ENCODE measurements at places on chromosomes 16 and 17.

- peak; percentile 40 for DNase-seq
Measured at GRCh38 chr16:25838724-25839186, 147.0 kb downstream of the HS3ST4 start.

GRCh38 chr17:46770818-46771560 lies 47.5 kb downstream of the WNT3 start:
- peak; percentile 84 for DNase-seq

GRCh38 chr16:83351846-83352245 lies 455.9 kb upstream of the HSBP1 start:
- no peak for DNase-seq

- no peak for DNase-seq
Measured at GRCh38 chr17:51612692-51613091, 352.3 kb downstream of the UTP18 start.

DNA sequence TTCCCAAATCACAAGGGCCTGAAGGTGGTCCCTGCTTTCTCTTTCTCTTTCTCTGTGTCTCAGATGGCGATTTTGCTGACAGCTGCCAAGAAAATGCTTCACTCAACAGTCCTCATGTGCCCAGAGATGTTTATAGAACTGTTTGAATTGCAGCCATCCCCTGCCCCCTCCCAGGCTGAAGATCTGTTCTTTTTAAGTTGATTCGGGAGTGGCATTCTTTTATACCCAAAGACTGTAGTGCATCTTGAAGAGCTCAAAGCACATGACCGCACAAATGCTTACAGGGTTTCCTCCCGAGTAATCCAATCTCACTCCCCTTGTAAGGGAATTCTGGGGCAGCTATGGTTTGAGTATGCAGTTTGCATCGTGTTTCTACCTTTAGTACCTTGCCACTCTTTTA lies 75.7 kb downstream of the SEC14L1 start:
- no peak for DNase-seq

DNA sequence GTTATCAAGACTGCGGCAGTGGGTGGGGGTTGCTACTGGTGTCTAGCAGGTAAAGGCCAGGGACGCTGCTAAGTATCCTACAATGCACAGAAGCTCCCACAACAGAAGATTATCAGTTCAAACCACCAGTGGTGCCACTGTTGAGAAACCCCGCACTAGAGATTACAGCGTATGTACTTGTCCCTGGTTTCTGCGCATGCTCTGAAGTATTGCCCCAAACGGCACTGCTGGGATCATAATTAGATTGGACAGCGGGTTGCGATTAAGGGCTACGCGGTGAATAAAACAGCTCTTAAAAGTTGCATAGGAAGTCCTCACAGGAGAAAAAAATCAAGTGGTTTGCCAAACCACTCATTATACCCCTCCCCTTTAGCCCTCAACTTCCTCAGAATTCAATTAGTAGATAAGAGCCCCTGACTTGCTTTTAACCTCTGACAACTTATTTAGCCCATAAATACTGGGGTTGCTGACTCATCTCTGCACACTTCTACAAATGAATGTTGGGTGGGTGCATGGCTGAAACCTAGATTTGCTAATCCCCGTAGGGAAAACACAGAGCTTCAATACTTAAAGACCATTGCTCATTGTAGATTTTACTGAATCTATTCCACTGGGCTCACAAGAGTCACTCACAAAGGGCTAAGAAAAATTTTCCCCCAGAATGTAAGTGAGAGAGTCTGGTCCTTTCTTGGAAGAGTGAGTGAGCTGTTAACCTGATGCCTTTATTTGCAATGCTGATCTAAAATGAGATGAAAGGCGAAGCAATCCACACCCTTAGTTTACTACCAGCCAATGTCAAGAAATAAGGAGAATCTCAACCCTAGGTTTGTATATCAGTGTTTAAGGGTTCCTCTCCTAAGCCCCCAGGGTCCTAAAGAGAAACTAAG lies 91.8 kb downstream of the RGS9 start:
- DNase-seq, result peak; percentile 37

DNA sequence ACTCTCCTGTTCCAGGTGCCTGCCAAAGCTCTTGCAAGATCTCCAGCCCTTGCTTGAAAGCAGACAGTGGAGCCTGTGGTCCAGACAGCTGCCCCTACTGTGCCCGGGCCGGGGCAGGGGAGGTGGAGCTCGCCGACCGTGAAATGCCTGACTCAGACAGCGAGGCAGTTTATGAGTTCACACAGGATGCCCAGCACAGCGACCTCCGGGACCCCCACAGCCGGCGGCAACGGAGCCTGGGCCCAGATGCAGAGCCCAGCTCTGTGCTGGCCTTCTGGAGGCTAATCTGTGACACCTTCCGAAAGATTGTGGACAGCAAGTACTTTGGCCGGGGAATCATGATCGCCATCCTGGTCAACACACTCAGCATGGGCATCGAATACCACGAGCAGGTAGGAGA lies 17.7 kb downstream of the CACNA1G start:
- DNase-seq, result no peak

DNA sequence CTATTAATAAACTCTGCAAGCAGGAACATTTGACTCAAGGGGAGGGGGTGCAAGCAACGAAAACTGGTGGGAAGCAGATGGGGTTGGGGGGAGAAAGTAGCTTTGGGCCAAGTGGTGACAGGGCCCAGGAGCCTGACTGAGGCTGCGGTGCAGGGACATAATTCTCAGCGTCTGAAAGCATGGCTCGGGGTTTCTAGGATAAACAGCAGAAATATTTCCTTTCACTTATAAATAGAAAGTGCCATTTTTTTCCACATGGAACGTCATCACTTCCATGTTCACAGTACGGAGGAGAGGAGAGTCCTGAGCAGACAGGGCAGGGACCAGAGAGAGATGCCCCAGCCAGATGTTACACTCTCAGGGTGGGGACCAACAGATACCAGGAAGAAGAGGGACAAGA lies 197.1 kb downstream of the ZFHX3 start:
- no peak for DNase-seq

DNA sequence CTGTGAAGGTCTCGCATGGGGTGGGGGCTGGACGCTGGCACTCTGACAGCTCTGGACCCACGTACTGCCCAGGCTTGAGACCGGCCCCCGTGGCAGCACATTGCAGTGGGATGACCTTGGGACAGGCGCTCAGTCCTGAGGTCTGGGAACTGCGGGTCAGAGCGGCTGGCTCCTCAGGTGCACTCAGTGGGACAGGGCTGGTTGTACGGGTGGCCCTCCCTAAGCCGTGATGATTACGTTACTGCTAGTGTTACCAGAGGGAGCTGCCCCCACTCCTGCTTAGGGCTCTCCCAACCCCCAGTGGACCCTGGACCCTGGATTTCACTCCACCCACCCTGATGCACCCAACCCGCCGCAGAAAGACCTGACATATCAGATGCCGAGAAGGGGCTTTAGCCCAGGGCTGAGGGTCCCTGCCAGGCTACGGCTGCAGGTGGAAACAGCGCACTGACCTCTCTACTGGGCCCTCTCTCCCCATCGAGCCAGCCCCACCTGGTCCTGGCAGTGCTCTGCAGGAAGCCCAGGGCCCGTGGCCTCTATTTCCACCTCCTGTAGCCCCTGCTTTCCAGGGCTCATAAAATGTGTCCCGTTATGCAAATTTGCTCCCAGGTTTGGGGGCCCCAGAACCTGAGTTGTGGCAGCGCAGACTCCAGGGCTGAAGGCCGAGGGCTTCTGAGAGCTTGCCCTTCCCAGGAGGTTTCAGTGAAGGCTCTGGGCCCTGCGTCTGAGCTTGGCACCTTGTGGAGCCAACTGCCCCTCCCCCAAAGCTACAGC lies 77.2 kb downstream of the RTN4RL1 start:
- no peak for DNase-seq

GRCh38 chr17:18159551-18160120 lies 24.0 kb upstream of the ALKBH5 start:
- no peak for DNase-seq

DNA sequence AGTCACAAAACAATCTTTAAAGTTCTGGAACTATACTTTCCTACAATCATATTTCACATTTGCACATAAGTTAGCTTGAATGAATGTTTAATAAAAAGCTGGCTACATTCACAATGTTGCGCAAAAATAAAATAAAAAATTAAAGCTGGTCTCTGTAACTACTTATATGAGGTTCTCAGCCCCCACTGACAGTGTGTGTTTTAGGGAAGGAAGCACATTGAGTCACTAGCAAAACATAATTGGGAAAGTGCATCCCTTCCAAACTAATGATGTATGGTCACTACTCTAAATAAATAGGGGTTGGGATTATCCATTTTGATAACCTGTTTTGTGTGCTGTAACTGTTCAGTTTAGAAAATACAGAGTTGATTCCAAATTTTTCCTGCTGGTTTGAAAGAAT lies 251.9 kb downstream of the IRX3 start:
- no peak for DNase-seq

DNA sequence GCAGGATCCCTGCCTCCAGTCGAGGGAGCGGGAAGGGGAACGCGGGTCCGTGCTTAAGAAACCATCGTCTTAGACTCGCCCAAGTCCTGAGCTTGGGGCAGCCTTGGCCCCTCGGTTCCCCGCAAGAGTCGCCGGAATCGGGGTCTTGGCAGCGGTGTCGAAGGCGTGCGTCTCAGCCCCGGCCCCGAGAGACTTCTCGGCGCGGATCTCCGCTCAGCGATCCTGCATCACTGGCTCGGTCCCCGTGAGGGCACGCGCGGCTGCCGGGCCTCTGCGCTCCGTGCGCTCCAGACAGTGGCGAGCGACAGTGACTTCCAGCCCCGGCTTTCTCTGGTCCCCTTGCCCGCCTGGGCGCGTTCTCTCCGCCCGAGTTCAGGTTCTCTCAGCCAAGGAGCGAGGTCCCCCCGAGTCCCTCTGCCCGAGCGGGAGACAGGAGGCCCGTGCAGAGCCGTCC lies 380 bp downstream of the HS3ST3A1 start:
- DNase-seq, result no peak

DNA sequence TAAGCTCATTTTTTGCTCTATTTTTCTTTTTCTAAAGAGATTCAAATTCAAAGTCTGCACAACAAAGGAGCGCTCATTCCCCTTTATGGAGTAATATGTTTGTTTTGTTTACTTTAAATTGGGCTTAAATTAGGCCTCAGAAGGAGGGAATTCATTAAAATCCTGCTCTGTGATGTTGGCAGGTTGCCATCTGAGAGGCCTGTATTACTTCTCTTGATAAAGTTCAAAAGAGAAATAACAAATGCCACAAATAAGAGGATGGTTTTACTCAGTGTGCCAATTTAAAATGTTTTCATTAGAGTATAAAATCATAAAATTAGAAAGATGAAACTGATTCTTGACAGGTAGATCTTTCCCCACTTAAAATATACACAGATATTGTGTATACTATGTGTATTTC lies 54.5 kb upstream of the HLF start:
- no peak for DNase-seq

DNA sequence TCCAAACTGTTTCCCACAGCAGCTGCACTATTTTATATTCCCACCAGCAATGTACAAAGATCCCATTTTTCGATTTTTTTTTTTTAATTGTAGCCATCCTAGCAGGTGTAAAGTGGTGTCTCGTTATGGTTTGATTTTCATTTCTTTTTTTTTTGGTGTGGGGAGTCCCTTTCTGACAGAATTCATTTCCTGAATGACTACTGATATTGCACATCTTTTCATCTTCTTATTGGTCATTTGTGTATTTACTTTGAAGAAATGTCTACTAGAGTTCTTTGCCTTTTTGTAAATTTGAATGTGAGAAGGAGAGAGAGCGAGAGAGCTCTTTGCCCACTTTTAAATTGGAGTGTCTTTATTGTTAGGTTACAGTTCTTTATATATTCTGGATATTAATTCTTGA lies 14.0 kb downstream of the CYB5B start:
- DNase-seq, result no peak

DNA sequence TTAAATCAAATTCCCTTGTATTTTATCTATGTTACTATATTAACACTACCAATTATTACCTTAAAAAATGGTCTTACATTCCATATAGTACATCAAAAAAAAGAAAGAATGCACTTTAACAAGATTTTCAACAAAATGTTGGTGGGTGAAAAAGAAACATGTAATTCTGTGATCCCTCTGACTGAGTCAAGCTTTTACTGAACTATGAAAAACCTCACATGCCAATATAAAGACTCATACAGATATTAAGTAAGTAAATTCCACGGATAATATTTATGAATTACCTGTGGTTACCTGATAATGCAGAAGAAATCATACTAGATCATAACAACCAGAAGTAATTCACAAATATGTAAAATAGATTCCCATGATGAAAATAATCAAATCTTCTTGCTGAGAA lies 12.4 kb downstream of the COIL start:
- no peak for DNase-seq

GRCh38 chr16:23310217-23310616 lies 8.1 kb downstream of the SCNN1B start:
- no peak for DNase-seq

- DNase-seq, result peak; percentile 20
Measured at GRCh38 chr17:39026980-39027451, 59.8 kb upstream of the FBXO47 start.

DNA sequence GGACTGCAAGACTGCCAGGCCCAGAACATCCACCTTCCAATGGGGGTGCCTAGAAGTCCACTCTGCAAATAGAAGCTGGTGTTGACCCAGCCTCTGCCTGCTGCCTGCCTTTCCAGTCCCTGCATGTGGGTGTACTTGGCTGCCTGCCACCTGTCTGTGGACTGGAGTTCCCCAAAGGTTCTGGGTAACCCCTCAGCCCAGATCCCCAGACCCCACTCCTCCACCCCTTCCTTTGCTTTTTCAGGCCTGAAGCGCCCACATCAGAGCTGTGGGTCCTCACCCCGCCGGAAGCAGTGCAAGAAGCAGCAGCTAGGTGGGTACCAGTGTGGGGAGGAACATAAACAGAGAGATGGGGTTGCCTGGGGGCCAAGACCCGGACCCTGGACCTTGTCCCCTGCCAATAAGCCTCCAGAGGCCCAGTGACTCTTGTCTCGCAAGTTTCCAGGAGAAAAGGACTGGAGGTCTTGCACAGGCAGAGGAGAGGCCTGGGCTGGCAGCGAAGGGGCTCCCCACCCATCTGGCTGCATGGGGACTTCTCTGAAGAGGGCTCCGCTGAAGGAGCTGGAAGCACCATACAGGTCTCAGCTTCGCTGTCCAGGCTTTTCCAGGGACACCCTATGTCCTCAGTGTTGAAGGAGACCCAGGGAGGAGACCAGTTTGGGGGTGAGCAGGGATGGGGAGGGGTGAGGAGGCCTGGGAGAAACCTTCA lies 34.3 kb downstream of the NLRC5 start:
- no peak for DNase-seq

DNA sequence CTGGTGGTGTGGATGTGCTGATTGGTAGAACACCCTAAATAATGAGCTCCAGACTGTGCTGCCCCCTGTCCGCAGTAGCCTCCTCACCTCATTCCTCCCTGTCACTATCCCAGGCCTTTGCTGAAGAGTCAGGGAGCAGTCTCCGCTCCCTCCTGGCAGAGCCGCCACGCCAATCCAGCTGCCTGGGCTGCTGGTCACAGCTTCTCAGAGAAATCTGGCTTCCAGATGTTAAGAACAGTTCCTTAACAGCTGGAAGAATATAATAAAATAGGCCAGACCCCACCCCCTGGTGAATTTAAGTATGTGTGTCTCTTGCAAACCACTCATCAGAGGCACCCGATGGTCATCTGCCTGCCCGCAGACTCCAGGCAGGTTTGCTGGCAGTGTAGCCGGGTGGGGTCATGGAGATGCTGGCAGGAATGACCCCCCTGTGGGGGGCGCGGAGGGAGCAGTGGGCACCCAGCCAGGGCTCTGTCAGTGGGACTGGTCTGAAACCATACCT lies 161.0 kb downstream of the CCDC182 start:
- DNase-seq, result no peak
